ENCODE measurements at places on chromosomes 5 and 9.

DNA sequence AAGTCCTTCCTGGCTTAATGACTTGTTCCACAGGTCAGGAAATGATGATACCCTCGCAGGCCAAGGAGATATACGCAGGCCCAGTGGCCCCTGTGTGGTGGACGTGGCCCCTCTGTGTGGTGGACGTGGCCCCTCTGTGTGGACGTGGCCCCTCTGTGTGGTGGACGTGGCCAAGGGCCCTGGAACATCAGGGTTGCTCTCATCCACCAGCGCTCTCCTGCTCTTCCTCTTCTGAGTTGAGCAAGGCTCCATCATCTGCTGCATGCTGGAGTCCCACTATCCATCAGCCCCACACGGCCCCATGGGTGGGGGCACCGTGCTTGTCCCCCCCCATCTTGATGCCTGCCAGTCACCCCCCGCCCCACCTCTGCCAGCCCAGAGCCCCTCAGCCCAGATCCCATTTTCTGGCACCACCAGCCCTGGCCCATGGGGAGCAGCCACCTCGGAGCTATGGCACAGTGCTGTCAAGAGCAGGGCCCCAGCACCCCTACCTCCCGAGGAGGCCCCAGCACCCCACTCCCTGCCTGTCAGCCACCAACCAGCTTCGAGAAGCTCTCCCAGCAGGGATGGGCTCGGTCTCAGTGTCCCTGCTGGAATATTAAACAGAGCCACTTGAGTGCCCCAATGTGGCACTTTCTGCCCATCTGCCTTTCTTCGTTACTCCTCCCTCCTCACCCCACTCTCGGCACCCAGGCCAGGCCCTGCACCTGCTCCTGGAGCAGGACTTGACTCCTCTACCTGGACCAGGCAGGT, 8.1 kb downstream of the LRRC14B start:
- H3K4me1 ChIP-seq = peaks cover 3% of the 10 kb centered on the region
- DNase-seq = no peak
- no peaks in the 10 kb centered on the region for H3K27me3 ChIP-seq
- H3K4me3 ChIP-seq = no peak overlapping the region

DNA sequence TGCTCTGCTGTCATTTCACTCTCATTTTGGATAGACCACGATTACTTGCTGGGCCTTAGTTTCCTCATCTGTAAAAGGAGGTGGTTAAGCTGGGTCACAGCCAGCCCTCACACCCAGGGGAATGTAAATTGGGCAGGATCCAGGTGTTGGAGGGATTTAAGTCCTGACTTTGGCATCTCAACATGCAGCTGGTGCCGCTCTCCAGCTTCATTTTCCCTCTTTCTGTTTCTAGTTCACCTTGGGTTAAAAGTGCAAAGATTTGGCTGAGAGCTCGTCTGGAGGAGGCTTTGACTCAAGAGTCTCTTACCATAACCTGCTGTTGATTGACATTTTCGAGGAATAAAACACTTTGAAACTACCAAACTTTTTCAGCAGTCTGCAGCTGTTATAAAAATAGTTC, 144.3 kb upstream of the DHFR start:
- H3K36me3 ChIP-seq = peaks cover 6% of the 10 kb centered on the region
- H3K27me3 ChIP-seq = no peaks in the 10 kb centered on the region
- no peak overlapping the region for H3K4me3 ChIP-seq
- peaks cover 2% of the 10 kb centered on the region for H3K4me1 ChIP-seq

DNA sequence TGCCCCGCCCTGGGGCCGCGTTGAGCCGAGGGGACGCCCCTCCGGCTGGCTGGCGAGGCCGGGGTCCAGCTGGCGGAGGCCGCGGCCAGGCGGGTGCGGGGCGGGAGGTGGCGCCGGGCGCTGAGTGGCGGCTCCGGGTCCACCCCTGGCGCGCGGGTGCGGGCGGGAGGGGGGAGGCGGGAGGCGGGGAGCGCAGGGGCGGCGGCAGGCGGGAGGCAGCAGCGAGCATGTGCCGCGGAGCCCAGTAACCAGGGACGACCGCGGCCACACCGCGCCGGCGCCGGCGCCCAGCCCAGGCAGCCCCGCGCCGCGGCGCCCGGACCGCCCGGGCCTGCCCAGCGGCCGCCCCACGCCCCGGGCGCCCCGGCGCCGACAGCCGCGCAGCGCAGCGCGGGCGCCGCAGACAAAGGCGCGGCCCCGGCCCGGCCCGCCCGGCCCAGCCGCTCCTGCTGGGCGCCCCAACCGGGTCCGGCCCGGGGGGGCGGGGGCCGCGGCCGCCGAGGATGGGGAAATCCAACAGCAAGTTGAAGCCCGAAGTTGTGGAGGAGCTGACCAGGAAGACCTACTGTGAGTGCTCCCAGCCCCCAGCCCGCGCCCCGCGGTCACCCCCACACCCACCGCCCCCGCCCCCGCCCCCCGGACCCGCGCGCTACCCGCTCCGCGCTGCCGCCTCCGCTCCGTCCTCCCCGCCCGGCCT, at the start of gene NCS1:
Gene NCS1, plus strand, starts transcription at position 244 of the 697 bp plus-strand sequence. Its CDS starts 260 bp downstream, at position 504.
- peaks cover 11% of the 10 kb centered on the region for H3K36me3 ChIP-seq
- peak within 1 kb of the TSS; percentile 55 for H3K27ac ChIP-seq
- no peak for DNase-seq

GRCh38 chr9:134736791-134737497, 95.3 kb downstream of the COL5A1 start:
- peaks cover 29% of the 10 kb centered on the region for H3K27me3 ChIP-seq
- H3K27ac ChIP-seq = peak overlapping the region; percentile 41
- H3K4me1 ChIP-seq = peaks cover 3% of the 10 kb centered on the region
- no peak overlapping the region for H3K4me3 ChIP-seq
- H3K36me3 ChIP-seq = no peaks in the 10 kb centered on the region

GRCh38 chr9:106704056-106704615, 158.8 kb upstream of the ZNF462 start:
- H3K27ac ChIP-seq = no peak overlapping the region
- no peaks in the 10 kb centered on the region for H3K27me3 ChIP-seq
- H3K4me1 ChIP-seq = no peaks in the 10 kb centered on the region
- H3K36me3 ChIP-seq = no peaks in the 10 kb centered on the region
- no peak for DNase-seq

- peak overlapping the region; percentile 15 for H3K27ac ChIP-seq
- H3K4me3 ChIP-seq = no peak overlapping the region
- H3K27me3 ChIP-seq = no peaks in the 10 kb centered on the region
- no peak for DNase-seq
Observed at GRCh38 chr5:42749020-42749419, 7.6 kb upstream of the CCDC152 start.

GRCh38 chr5:107486489-107486888, 184.2 kb downstream of the EFNA5 start:
- no peaks in the 10 kb centered on the region for H3K27me3 ChIP-seq
- H3K4me3 ChIP-seq = no peak overlapping the region
- peak; percentile 32 for DNase-seq
- peaks cover 7% of the 10 kb centered on the region for H3K36me3 ChIP-seq
- peak overlapping the region; percentile 86 for H3K27ac ChIP-seq

DNA sequence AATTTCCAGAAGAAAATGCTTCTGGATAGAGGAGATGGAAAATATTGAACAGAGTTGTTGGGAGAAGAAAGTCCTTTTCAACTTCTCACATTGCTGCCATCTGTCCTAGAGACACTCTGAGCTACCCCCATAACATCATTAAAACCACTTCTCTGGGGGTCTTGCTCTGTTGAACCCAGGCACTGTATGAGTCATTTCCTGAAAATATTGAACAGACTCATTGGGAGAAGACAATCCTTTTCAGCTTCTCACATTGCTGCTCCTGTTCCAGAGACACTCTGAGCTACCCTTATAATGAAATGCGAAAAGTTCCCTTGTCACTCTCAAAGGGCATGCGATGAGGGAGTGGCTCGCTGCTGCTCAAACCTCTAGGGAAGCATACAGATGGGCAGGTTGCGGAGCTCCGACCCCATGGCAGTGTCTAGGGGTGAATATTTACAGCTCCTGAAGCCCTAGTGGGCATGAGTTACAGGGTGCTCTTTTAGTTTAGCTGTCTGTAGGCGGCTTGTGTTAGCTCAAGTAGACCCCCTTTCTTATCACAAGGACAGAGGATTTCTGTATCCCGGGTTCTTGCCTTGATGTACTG, 90.7 kb downstream of the CDKN2A start:
- no peaks in the 10 kb centered on the region for H3K36me3 ChIP-seq
- DNase-seq = no peak
- H3K4me1 ChIP-seq = peaks cover 2% of the 10 kb centered on the region
- no peaks in the 10 kb centered on the region for H3K27me3 ChIP-seq
- no peak overlapping the region for H3K4me3 ChIP-seq

DNA sequence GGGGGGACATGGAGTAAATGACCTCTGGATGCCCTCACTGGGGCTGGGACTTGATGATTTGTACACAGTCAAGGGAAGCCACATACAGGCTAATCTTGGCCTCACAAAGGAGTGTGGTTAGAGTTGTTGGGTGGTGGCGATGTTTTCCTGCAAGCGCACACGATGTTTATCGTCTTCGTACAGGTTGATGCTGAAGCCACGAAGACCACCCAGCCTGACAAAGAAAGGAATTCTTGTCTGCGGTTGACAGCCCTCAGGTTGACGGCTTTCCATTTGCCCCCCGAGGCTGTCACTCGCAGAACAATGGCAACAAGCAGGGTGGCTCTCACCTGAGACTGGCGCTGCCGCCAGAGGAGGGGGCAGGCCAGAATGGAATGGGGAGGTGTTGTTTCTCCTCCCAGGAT, 14.1 kb upstream of the XPA start:
- no peaks in the 10 kb centered on the region for H3K36me3 ChIP-seq
- no peak overlapping the region for H3K27ac ChIP-seq
- H3K4me1 ChIP-seq = peaks cover 14% of the 10 kb centered on the region
- H3K4me3 ChIP-seq = no peak overlapping the region

DNA sequence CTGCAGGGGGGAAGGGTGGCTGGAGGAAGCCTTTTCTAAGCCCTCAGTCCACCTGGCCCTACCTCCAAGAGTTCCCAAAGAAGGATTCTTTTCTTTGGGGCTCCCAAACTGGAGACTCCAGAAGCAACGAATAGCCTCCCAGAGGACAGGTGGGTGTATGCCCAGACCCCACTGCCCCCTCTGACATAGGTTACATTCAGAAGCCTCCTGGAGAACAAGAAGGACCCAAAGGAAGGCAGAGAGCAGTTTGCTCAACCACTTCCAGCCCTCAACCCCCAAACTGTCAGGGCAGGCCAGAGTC, 10.3 kb downstream of the HK3 start:
- H3K27ac ChIP-seq = no peak overlapping the region
- peaks cover 24% of the 10 kb centered on the region for H3K27me3 ChIP-seq
- H3K4me3 ChIP-seq = no peak overlapping the region
- H3K4me1 ChIP-seq = peaks cover 4% of the 10 kb centered on the region
- no peak for DNase-seq

- H3K27me3 ChIP-seq = peaks cover 42% of the 10 kb centered on the region
- no peak for DNase-seq
- H3K4me3 ChIP-seq = no peak overlapping the region
Observed at GRCh38 chr9:113912816-113913215, 36.7 kb downstream of the ZNF618 start.

DNA sequence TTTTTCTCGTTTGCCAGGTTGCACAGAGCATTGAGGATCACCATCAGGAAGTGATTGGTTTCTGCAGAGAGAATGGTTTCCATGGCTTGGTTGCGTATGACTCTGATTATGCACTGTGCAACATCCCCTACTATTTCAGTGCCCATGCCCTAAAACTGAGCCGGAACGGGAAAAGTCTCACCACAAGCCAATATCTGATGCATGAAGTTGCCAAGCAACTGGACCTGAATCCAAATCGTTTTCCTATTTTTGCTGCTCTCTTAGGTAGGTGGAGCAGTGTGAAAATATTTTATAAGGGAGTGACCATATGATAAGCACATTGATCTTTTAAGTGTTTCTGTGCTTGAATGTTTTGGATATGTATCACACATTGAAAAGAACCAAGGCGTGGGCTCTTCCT, 17.7 kb upstream of the FAM120AOS start:
- H3K4me3 ChIP-seq = no peak overlapping the region
- no peak for DNase-seq
- H3K27ac ChIP-seq = no peak overlapping the region
- no peaks in the 10 kb centered on the region for H3K27me3 ChIP-seq
- H3K36me3 ChIP-seq = peaks cover 19% of the 10 kb centered on the region
- peaks cover 58% of the 10 kb centered on the region for H3K4me1 ChIP-seq

DNA sequence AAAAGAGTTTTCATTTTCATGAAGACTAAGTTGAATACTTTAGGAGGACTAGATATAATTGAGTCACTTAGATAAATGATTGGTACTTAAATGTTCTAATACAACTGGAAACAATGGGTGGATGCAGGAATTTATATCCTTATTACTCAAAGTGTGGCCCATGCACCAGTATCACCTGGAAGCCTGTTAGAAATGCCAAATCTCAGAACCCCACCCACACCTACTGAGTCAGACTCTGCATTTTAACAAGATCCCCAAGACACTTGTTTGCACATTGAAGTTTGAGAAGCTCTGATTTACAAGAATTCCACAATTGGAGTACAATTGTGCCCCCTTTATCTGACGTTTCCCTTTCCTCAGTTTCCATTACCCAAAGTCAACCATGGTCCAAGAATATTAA, 239.0 kb downstream of the AUH start:
- no peak overlapping the region for H3K4me3 ChIP-seq
- no peak overlapping the region for H3K27ac ChIP-seq
- no peaks in the 10 kb centered on the region for H3K27me3 ChIP-seq
- H3K4me1 ChIP-seq = peaks cover 9% of the 10 kb centered on the region

DNA sequence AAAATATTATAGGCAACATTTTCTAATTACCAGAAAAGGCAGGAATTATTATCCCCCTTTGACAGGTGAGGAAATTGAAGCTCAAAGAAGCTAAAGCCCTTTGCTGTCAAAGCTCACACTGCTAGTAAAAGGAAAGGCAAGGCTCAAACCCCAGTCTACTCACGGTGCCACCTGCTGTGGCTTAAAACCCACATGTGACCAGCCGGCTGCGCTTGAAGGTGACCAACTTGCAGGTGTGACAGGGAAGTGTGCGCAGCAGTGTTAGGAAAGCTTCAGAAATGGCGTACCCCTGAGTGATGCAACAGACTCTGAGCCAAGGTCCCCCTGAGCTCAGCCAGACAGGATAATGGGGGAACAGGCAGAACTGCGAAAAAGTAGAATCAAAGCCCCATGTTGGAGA, 45.2 kb downstream of the PAX5 start:
- H3K4me3 ChIP-seq = no peak overlapping the region
- no peak for DNase-seq
- H3K4me1 ChIP-seq = peaks cover 7% of the 10 kb centered on the region
- no peak overlapping the region for H3K27ac ChIP-seq
- H3K36me3 ChIP-seq = peaks cover 7% of the 10 kb centered on the region
- H3K27me3 ChIP-seq = peaks cover 58% of the 10 kb centered on the region

DNA sequence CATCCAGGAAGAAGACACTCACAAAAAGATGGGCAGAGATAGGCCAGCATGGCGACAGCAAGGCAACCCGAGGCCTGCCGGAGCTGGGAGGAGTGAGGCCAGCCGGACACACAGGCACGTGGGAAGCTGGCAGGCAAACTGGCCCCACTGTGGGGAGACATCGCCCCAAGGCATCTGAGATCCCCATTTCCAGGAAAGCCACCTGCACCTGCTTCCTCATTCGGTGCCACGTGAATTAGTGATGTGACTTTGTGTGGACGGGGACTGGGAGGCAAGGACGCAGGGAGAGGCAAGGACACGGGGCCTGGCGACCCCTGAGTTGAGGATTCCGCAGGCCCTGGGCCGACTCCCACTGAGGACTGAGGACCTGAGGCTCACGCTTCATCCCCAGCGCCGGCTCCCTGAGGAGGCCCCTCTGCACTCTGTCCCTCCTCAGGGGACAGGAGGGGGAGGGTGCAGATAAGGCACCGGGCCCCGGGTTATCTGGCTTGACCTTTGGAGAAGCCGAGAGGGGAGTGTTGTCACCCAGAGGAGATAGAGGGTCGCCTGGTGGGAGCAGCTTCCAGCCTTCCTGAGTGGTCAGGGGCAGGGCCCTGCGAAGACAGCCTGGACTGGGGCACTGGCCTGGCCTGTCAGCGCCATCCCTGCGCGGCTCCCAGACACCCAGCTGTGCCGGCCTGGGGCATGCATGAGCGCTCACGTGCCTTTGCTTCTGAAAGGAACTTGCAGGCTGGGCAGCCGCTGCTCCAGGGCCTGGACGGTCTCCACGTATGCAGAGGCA, 39.7 kb downstream of the NDUFS6 start:
- DNase-seq = no peak
- no peak overlapping the region for H3K27ac ChIP-seq
- no peaks in the 10 kb centered on the region for H3K36me3 ChIP-seq
- H3K4me1 ChIP-seq = no peaks in the 10 kb centered on the region
